ENCODE measurements at places on chromosomes 3 and 15.

DNA sequence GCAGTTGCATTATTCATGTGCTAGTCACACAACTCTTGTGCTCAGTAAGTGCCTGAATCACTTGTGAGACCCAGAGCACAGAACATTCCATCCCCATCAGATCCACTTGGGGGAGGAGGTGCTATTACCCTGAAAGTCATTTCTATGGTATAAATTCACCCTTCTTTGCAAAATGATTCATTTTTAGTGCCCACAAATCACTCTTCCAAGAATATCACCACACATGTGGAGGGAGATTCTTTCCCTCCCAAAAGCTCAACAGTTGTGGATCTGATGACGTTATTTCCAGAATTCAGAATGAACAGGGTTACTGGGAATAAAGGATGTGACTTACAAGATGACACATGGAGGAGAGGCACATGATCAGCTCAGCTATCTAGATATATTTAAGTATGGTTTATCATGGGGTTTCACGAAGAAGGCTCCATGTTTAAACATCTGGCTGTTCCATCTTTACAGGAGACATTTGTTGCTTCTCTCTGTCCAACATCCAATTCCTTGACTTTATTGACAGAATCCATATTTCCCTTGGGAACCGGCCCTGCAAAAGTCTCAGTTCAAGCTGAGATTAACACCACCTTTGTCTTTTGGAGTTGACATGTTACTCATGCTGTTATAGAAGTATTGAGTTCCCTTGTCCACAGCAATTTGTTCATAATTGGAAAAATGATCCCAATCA is 214.2 kb upstream of the PROK2 start:
- H3K36me3 ChIP-seq: no peaks in the 10 kb centered on the region
- peaks cover 8% of the 10 kb centered on the region for H3K27me3 ChIP-seq
- peak; percentile 91 for DNase-seq
- peaks cover 4% of the 10 kb centered on the region for H3K4me1 ChIP-seq
- H3K4me3 ChIP-seq: no peak overlapping the region
- peak overlapping the region; percentile 50 for H3K27ac ChIP-seq

DNA sequence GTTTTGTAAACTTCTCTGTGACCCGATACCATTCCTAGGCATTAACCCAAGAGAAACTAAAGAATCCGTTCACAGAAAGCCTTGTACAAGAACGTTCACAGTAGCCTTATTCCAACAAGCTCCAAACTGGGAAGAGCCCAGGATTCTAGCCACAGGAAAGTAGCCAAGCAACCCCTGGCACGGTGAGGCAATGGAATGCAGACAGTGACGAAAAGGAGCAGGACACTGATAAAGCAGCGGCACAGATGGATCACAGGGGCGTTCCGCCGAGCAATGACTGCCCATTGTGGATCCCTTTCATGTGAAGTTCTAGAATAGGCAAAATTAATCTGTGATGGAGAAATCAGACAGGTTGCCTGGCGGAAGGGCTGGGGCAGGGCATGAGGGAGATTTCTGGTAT is 198.7 kb upstream of the CHRNA7 start:
- DNase-seq: no peak
- H3K4me3 ChIP-seq: no peak overlapping the region
- H3K27ac ChIP-seq: no peak overlapping the region
- H3K36me3 ChIP-seq: no peaks in the 10 kb centered on the region
- H3K4me1 ChIP-seq: no peaks in the 10 kb centered on the region

DNA sequence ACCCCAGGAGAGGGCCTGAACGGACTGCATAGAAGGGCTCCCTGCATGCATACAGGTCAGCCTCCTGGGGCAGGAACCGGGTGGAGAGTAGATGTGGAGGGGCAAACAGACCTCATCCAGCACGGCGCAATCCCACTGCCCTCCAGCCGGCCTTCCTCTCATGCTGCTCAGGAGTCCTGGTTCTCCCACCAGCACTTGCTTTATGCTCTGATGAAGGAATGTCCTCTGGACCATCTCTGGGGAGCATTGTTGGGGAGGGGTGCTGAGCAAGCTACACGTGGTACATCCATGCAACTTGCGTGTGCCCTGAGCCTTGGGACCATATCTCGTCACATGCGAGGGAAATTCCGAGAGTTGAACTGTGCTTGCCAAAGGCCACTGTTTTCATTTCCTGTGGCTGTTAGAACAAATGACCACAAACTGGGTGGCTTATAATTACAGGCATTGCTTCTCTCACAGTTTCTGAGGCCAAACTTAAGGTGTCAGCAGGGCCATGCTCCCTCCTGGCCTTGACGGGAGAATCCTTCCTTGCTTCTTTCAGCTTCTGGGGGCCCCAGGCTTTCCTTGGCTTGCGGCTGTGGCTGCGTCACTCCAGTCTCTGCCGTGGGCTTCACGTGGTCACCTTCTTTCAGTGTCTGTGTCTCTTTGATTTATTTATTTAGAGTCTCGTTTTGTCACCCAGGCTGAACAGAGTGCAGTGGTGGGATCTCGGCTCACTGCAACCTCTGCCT is 12.2 kb downstream of the SELENOS start:
- no peaks in the 10 kb centered on the region for H3K27me3 ChIP-seq
- H3K27ac ChIP-seq: no peak overlapping the region
- H3K4me3 ChIP-seq: no peak overlapping the region
- peaks cover 6% of the 10 kb centered on the region for H3K36me3 ChIP-seq
- H3K4me1 ChIP-seq: peaks cover 29% of the 10 kb centered on the region

GRCh38 chr3:31533169-31534064 is 692 bp downstream of the STT3B start:
- peak overlapping the region; percentile 75 for H3K4me3 ChIP-seq
- H3K4me1 ChIP-seq: peaks cover 7% of the 10 kb centered on the region
- no peaks in the 10 kb centered on the region for H3K27me3 ChIP-seq

DNA sequence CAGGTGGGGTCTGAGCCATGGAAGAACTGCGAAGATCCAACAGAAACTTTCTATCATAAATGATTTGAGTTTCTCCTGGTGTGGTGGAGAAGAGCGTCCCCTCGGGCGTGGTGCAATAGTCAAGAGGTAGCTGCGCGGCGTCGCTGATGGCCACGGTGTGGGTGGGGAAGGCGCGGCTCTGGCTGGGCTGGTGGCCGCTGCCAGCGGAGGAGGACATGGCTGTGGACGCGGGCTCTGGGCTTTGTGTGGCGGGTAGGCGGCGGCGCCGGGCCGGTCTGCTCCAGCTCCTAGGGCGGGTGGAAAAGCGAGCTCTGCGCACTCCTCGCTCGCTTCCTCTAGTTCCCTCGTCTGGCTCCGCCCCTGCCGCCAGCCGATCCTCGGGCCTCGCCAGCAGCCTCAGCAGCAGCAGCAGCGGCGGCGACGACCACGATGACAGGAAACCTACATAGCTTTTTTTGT is 5.9 kb downstream of the STARD9 start:
- H3K4me3 ChIP-seq: peak overlapping the region; percentile 53
- peaks cover 21% of the 10 kb centered on the region for H3K4me1 ChIP-seq
- H3K27ac ChIP-seq: no peak overlapping the region
- H3K36me3 ChIP-seq: no peaks in the 10 kb centered on the region
